ENCODE measurements at places on chromosomes 13 and 19. TPM values are rescaled to one million over a fixed set of nuclear protein-coding genes. Genes with fewer than 3 reads are reported as not detected.
A peak's percentile ranks its signal among the peaks of the same experiment; 100 is the strongest.

Gene TEX26
- not detected for total RNA-seq

- H3K4me3 ChIP-seq: peak overlapping the region; percentile 32
- H3K4me1 ChIP-seq: peaks cover 15% of the 10 kb centered on the region
- H3K36me3 ChIP-seq: no peaks in the 10 kb centered on the region
- no peaks in the 10 kb centered on the region for H3K27me3 ChIP-seq
- no peak for DNase-seq
Observed at GRCh38 chr19:13206587-13206986, 56.4 kb downstream of the IER2 start.

DNA sequence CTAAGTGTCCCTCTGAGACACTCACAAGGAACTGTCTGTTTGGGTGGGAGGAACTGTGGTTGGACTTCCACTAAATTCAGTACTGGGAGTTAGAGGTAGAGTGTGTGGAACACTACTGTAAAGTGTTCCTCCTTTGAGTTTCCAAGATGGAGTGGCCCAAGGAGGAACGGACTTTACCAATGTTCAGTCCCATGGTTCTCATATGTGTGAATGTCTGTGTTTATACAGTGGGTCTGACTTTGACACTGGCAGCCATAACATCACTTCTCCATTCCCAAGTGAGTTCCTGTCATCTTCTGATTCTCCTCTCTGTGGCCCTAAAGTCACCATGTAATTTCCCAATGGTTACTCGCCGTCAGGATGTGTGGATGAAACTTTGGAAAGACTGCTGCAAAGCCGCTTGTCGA lies 136.8 kb upstream of the SERP2 start:
- peaks cover 13% of the 10 kb centered on the region for H3K27me3 ChIP-seq
- DNase-seq: no peak
- H3K27ac ChIP-seq: no peak overlapping the region
- H3K36me3 ChIP-seq: no peaks in the 10 kb centered on the region
- H3K4me1 ChIP-seq: peaks cover 10% of the 10 kb centered on the region
- H3K4me3 ChIP-seq: no peak overlapping the region

DNA sequence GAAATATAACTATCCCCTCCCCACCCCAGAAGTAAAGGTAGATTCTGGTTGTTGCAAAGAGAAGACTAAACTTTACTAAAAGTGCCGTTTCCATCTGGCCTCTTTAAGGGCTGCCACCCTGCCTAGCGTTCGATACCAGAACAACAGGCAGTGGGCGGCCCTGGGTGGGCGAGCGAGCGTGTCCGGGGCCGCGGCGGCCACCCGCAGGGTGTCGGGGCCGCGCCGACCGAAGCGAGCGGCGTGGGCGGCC lies 2.6 kb downstream of the FGF9 start:
- peaks cover 1% of the 10 kb centered on the region for H3K36me3 ChIP-seq
- no peak overlapping the region for H3K27ac ChIP-seq
- H3K4me1 ChIP-seq: peaks cover 43% of the 10 kb centered on the region

DNA sequence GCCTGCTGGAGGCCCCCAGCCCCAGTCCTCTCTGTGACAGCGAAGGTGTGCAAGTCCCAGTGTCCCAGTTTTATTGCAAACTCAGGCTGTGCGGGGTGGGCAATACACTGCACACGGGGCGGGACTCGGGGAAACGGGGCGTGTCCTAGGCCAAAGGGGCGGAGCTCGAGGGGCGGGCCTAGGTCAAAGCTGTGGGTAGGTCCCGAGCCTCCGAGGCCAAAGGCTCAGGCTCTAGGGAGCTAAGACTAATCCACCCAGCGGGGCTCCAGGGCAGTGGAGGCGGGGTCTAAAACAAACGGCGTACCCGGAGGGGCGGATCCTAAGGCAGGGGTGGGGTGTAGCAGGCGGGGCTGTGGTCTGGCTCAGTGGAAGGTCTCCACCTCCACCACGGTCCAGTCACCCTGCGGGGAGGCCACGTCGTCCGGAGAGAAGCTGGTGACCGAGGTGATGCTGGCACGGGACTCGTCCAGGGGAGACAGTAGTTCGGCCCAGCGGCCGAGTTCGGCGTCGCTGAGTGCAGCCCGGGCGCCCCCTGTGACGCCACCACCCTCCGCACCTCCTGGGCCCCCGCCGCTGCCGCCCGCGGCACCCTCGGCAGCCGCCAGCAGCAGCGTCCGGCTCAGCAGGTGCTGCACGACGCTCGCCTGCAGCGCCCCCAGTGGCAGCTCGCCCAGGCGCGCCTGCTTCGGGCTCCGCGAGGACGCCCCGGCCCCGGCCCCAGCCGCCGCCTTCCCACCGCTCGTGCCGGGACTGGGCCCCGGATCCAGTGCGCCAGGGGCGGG lies 5.3 kb downstream of the PRR36 start:
- H3K27ac ChIP-seq: peak overlapping the region; percentile 74
- peaks cover 47% of the 10 kb centered on the region for H3K4me1 ChIP-seq
- DNase-seq: peak; percentile 83
- H3K27me3 ChIP-seq: peaks cover 47% of the 10 kb centered on the region
- no peaks in the 10 kb centered on the region for H3K36me3 ChIP-seq
- peak overlapping the region; percentile 65 for H3K4me3 ChIP-seq

Gene NKPD1
- total RNA-seq: 0.16 TPM

Gene F7
- not detected for total RNA-seq

- DNase-seq: no peak
- no peaks in the 10 kb centered on the region for H3K27me3 ChIP-seq
- no peaks in the 10 kb centered on the region for H3K4me1 ChIP-seq
- H3K4me3 ChIP-seq: no peak overlapping the region
Observed at GRCh38 chr13:60509601-60510386, 112.8 kb downstream of the TDRD3 start.

DNA sequence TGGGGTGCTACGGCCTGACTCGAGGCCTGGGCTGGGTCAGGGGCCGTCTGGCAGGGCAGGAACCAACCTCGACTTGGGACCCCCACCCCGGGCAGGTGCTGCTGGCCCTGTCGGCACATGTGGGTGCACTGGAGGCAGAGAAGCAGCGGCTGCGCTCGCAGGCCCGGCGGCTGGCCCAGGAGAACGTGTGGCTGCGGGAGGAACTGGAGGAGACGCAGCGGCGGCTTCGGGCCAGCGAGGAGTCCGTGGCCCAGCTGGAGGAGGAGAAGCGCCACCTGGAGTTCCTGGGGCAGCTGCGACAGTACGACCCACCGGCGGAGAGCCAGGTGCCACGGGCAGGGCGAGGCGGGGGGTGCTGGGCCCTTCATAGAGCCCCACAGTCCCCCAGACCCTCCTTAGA lies 5.9 kb downstream of the KLC3 start:
- no peak for DNase-seq
- H3K27ac ChIP-seq: no peak overlapping the region
- H3K4me1 ChIP-seq: no peaks in the 10 kb centered on the region
- H3K36me3 ChIP-seq: peaks cover 3% of the 10 kb centered on the region
- H3K4me3 ChIP-seq: no peak overlapping the region
- H3K27me3 ChIP-seq: peaks cover 7% of the 10 kb centered on the region

GRCh38 chr13:41296879-41297646 lies 14.0 kb upstream of the NAA16 start:
- H3K36me3 ChIP-seq: peaks cover 3% of the 10 kb centered on the region
- no peak overlapping the region for H3K4me3 ChIP-seq
- peak; percentile 7 for DNase-seq
- peaks cover 3% of the 10 kb centered on the region for H3K27me3 ChIP-seq
- H3K4me1 ChIP-seq: peaks cover 7% of the 10 kb centered on the region

Gene CACNG6
- not detected for total RNA-seq

DNA sequence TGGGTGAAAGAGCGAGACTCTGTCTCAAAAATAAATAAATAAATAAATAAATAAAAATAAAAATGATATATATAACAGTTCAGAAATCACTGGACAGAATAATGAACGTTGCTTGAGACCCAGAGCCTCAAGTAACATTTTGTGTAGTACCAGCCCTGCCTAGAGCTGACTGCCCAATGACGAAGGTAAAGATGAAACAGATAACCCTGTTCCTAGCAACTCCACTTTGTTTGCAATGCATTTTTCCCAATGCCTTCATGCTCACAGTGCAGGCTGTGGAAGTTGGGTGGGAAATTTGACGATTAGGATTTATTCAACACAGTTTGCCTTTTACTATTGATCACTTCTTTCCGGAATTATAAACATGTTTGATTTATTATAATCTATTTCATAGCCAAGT lies 22.2 kb upstream of the FRY start:
- DNase-seq: no peak
- H3K36me3 ChIP-seq: no peaks in the 10 kb centered on the region
- H3K4me1 ChIP-seq: no peaks in the 10 kb centered on the region
- H3K4me3 ChIP-seq: no peak overlapping the region

DNA sequence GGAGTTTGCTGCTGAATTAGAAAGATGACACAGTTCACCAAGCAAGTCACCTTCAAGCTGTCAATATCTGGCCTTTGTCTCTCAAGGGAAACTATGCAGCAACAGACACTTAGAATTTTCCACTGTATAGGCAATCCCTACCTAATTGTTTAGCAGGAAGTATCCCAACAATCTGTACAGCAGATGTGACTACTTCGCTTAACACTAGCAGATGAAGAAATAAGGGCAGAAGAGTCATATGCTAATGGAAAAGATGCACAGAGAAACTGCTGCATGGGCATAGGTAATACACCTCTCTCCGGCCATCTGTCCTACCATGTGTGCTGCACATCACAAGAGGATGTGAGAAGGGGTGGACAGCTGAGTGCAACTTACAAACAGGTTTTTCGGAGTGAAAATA lies 851.2 kb downstream of the PCDH9 start:
- H3K27ac ChIP-seq: no peak overlapping the region
- H3K36me3 ChIP-seq: no peaks in the 10 kb centered on the region
- no peaks in the 10 kb centered on the region for H3K27me3 ChIP-seq
- no peak for DNase-seq
- no peak overlapping the region for H3K4me3 ChIP-seq
- H3K4me1 ChIP-seq: no peaks in the 10 kb centered on the region

DNA sequence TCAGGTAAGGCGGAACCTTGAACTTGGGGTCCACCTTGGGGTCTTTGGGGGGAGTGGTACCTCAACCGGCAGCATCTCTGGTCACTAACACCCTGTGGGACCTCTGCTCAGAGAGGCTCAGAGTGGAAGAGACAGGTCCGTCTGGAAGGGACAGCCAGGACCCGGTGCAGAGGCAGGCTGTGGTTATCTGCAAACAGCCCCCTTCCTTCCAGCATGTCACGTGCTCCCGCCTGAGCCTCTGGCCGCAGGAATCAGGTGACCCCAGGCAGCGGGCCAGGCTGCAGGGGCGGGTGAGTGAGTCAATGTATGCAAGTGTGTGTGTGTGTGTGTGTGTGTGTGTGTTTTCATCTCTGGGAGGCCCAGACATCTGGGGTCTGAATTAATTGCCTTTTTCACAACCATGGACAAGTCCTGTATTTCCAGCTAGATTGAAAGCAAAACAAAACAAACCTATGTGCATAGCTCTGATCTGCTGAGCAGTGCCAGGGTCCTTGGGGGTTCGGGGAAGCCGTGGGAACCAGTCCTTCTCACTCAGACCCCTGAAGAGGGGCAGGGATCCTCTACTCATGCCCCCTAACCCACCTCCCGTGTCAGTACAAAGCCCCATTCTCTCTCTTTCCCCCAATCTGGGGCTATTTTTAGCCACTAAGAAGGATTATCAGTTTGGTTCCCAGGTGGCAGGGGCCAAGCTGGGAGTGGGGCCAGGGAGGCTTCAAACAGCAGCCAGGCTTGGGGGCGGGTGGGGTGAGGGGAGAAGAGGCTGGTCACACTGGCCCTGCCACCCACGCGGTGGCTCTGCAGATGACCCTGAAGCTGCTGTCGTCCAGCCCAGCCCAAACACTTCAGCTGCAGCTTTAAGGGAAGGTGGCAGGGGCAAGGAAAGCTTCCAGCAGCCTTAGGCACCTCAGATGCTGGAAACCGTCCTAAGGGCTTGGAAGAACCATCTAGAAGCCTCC lies 31.4 kb downstream of the CERS4 start:
- H3K36me3 ChIP-seq: peaks cover 44% of the 10 kb centered on the region
- H3K4me3 ChIP-seq: peak overlapping the region; percentile 34
- no peaks in the 10 kb centered on the region for H3K27me3 ChIP-seq
- peak overlapping the region; percentile 73 for H3K27ac ChIP-seq
- DNase-seq: peak; percentile 82

- H3K4me3 ChIP-seq: peak overlapping the region; percentile 71
- H3K27me3 ChIP-seq: no peaks in the 10 kb centered on the region
- H3K4me1 ChIP-seq: peaks cover 22% of the 10 kb centered on the region
- peak overlapping the region; percentile 2 for H3K27ac ChIP-seq
Observed at GRCh38 chr19:18328340-18329034, 5.6 kb upstream of the LSM4 start.

- no peak overlapping the region for H3K4me3 ChIP-seq
- H3K27me3 ChIP-seq: peaks cover 3% of the 10 kb centered on the region
- H3K36me3 ChIP-seq: no peaks in the 10 kb centered on the region
- H3K4me1 ChIP-seq: no peaks in the 10 kb centered on the region
- no peak overlapping the region for H3K27ac ChIP-seq
- no peak for DNase-seq
Observed at GRCh38 chr13:33127009-33127551, 110.9 kb downstream of the KL start.

DNA sequence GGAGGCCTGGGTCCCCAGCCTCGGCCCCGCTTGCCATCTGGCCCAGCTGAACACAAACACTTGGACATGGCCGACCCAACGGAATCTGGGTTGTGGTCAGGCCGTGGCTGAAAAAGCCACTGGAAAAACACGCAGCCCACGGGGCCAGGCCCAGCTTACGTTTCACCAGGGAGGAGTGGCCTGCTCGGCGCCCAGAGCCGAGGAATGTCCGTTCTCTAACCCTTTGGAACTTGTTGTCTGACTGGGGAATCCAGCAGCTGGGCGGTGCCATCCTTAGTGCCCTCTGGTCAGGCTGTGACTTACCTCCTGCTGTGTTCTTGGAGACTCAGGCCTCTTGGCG lies 13.8 kb downstream of the CILP2 start:
- H3K4me1 ChIP-seq: peaks cover 8% of the 10 kb centered on the region
- H3K36me3 ChIP-seq: no peaks in the 10 kb centered on the region
- no peak for DNase-seq
- H3K27me3 ChIP-seq: peaks cover 3% of the 10 kb centered on the region
- no peak overlapping the region for H3K4me3 ChIP-seq
- no peak overlapping the region for H3K27ac ChIP-seq

DNA sequence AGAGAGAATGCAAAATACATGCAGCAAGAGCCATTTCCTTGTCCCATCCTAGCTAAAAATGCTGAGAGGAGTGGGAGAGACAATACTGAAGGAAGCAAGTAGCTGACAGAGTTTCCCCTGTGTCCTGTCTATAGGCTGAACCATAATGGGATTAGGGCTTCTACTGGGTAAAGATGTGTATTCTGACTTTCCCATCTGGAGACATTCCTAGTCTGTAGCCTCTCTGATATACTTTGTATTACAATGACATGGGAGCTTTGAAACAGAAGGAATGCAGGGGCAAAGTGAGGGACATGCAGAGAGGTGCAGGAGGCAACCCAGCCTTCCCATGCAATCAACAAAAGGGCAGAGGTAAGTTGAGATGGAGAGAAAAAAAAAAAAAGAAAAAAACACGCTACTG lies 10.5 kb upstream of the GPC6 start:
- H3K27me3 ChIP-seq: no peaks in the 10 kb centered on the region
- H3K36me3 ChIP-seq: no peaks in the 10 kb centered on the region
- no peaks in the 10 kb centered on the region for H3K4me1 ChIP-seq
- no peak overlapping the region for H3K4me3 ChIP-seq
- H3K27ac ChIP-seq: no peak overlapping the region

Gene WDR88
- not detected for total RNA-seq

Gene GJB6
- total RNA-seq: 1.7 TPM

GRCh38 chr19:11025445-11025844 lies 63.8 kb upstream of the LDLR start:
- H3K4me3 ChIP-seq: no peak overlapping the region
- no peaks in the 10 kb centered on the region for H3K27me3 ChIP-seq
- peaks cover 11% of the 10 kb centered on the region for H3K4me1 ChIP-seq
- peaks cover 35% of the 10 kb centered on the region for H3K36me3 ChIP-seq
- DNase-seq: no peak

All from activated CD8-positive, alpha-beta T cell treated with anti-CD3 and anti-CD28 coated beads, Interleukin-2, amount 10 ng/mL, durations not matched to agents 7 days and 5 days (primary cell).